ENCODE measurements at places on chromosomes 4 and X. TPM values are rescaled to one million over a fixed set of nuclear protein-coding genes. Genes with fewer than 3 reads are reported as not detected.

The ATP8A1 gene
- 2.2 TPM for total RNA-seq

The CBLL2 gene
- total RNA-seq, result not detected

The RAI2 gene
- total RNA-seq, result 1.1 TPM

The TRIM75 gene
- not detected for total RNA-seq

The PCSK1N gene
- total RNA-seq, result 0.09 TPM

The ZCCHC18 gene
- 0.69 TPM for total RNA-seq

The HS3ST1 gene
- under 0.01 TPM for total RNA-seq

The PNCK gene
- total RNA-seq, result 0.17 TPM

The RNF128 gene
- 3.6 TPM for total RNA-seq

The TCEAL5 gene
- not detected for total RNA-seq

The WDR1 gene
- total RNA-seq, result 306 TPM

The STAP1 gene
- not detected for total RNA-seq

The APBB2 gene
- 23.5 TPM for total RNA-seq

The F8A3 gene
- total RNA-seq, result 0.79 TPM

Data from bronchial smooth muscle cell (primary cell).